Upper lobe of left lung (tissue), 6 donors: ENCODE measurements at places on chromosomes 1 and 21. TPM values are rescaled to one million over a fixed set of nuclear protein-coding genes. Genes with fewer than 3 reads are reported as not detected.

- DNase-seq, result no peak
These were observed 1.0 kb upstream of the KRTAP13-3 start for GRCh38 chr21:30426731-30427130.

DNA sequence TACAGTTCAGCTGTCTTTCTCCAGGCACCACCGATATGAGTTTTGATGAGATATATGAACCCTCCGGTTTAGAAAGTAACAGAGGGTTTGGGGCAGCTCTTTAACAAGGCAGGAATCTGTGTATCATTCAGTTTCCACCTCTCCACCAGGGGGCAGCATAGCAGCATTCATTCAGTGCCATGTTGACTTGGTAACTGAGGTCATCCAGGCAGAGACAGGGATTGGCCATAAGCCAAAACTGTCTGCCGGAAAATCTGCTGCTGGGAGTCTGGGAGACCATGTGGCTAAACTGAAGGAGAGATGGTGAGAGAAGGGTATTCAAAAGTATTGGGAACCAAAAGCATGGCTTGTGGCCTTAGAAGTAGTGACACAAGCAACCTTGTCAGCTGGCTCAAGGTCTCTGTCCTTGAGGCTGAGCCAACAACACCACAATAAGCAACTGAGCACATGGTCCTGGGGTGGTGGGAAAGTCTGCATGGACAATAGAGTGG is 98.5 kb downstream of the LMX1A start:
- no peak for DNase-seq

- DNase-seq, result no peak
These were observed 187.0 kb upstream of the USP24 start for GRCh38 chr1:55402142-55402541.

DNA sequence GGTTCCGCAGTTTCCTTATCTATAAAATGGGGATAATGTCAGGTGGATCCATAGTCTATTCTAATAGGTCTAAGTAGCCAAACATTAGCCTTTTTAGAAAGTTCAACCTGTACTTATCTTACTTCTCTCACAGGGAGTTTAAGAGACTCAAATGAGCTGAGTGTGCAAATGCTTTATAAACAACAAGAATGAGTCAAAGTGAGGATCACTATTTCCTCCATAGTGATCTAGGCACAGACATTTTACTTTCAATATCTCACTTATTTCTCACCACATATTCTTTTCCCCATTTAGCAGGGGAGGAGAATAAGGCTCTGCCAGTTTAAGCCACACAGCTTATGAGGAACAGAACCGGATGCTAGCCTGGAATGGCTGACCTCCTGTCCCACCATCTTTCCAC is 92.1 kb upstream of the LMO4 start:
- DNase-seq, result no peak

- DNase-seq, result no peak
These were observed 176.8 kb downstream of the ATP6V1G3 start for GRCh38 chr1:198363625-198364151.

GRCh38 chr1:68470388-68470970 is 20.7 kb upstream of the RPE65 start:
- no peak for DNase-seq

DNA sequence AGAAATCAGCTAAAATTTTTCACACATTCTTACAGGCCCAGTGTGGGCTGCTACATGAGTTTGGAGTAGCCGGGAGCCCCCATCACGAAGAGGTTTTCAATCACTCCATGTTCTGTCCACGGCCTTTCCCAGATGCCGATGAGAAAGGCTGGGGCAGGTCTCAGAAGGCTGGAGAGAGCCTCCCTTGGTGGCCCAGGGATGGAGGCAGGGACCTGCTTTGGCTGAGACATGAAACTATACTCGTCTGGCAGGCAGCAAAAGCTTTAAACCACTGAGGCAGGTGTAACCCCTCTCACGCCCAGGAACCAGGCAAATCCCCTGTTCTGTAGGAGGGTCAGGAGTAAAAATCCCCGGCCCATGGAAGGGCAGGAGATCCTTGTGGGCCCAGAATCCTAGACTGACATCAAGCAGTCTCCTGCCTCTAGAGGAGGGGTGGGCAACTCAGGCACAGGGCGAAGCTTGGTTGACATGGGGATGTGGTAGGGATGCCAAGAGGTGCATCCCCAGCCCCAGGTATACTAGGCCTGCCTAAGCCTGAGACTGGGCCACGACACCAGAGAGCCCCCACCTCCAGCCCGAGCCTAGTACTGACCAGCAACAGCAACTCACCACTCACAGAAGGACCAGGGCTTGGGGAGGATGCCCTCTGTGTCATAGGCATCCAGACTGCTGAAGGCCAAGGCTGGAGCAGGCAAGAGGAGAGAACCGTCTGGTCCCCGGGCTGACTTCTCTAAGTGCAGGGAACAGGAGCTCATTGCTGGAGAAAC is 9.1 kb downstream of the MMEL1 start:
- DNase-seq, result no peak

GRCh38 chr1:37438869-37439343 is 35.5 kb upstream of the ZC3H12A start:
- no peak for DNase-seq

- DNase-seq, result no peak
These were observed 72.3 kb upstream of the ADAM30 start for GRCh38 chr1:119968601-119969000.

- DNase-seq, result no peak
These were observed 5.1 kb downstream of the ZNF362 start for GRCh38 chr1:33261344-33261743.

- DNase-seq, result no peak
These were observed 341.8 kb downstream of the NPHP4 start for GRCh38 chr1:5650283-5651026.

- no peak for DNase-seq
These were observed 82.1 kb downstream of the KCND3 start for GRCh38 chr1:111907321-111907720.

- DNase-seq, result no peak
These were observed 54.0 kb upstream of the KANK4 start for GRCh38 chr1:62373221-62373620.

- DNase-seq, result no peak
These were observed 3.0 kb upstream of the SMYD2 start for GRCh38 chr1:214277704-214278635.

DNA sequence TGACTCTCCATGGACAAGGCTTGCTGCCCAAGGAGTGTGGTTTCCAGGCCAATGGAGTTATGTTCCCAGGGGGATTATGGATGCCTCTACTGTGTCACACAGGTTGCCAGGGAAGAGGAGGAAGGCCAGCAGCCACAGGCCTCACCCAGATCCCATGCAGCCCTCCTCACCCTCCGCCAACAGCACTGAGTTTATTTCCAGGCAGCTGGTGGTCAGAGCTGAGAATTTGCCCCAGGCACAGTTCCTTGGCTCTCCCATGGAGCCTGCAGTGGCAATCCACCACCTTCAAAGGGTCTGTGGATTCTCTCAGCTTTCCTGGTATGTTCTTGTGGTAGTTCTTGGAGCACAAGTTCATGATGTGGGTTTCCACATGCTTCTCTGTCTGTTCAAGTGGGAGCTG is 79.2 kb downstream of the NTNG1 start:
- DNase-seq, result peak; percentile 5

GRCh38 chr21:35026617-35027562 is 22.2 kb downstream of the RUNX1 start:
- peak; percentile 84 for DNase-seq

DNA sequence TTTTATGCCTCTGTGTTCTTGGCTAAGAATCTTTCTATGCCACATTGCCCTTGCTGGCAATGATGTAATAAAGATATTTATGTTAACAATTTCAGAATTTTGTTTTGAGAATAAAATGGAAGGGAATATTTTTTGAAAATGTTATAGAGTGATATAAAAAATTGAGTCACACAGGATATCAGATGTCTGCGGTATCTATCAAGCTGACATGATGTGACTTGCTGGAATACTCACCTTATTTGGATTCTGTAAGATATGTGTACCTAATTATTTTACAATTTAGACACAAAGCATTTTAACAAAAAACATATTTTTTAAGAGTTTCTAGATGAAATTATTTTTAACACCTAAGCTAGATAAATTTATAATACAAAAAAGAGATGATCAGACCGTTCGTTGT is 660.0 kb upstream of the B3GALT2 start:
- DNase-seq, result no peak

DNA sequence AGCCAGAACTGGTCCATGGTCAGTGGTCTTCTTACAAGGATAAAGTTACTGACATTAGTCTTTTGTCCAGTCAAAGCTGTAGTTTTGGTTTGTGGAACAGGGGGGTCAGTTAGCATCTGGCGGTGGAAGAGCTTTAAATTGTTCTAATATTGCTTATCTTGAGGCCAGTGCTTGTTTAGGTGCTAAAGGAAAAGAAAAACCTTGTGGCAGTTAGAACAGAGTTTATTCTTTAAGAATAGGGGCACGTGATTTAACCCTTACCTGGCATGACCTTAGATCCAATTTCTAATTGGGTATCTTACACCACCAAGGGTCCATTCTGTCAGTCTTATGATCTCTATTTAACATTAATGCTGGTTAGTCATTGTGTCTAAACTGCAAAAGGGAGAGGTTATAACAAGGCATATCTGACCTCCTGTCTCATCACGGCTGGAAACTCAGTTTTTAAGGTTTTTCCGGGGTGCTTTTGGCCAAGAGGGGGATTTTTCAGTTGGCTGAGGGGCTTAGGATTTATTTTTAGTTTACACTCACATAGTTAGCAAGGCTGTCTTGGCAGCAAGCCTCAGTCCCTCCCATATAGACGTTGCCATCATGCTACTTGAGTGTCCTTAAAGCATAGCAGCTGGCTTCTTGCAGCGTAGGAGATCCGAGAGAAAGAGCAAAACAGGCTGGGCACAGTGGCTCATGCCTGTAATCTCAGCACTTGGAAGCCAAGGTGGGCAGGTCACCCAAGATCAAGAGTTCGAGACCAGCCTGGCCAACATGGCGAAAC is 60.1 kb upstream of the FAM89A start:
- DNase-seq, result no peak

DNA sequence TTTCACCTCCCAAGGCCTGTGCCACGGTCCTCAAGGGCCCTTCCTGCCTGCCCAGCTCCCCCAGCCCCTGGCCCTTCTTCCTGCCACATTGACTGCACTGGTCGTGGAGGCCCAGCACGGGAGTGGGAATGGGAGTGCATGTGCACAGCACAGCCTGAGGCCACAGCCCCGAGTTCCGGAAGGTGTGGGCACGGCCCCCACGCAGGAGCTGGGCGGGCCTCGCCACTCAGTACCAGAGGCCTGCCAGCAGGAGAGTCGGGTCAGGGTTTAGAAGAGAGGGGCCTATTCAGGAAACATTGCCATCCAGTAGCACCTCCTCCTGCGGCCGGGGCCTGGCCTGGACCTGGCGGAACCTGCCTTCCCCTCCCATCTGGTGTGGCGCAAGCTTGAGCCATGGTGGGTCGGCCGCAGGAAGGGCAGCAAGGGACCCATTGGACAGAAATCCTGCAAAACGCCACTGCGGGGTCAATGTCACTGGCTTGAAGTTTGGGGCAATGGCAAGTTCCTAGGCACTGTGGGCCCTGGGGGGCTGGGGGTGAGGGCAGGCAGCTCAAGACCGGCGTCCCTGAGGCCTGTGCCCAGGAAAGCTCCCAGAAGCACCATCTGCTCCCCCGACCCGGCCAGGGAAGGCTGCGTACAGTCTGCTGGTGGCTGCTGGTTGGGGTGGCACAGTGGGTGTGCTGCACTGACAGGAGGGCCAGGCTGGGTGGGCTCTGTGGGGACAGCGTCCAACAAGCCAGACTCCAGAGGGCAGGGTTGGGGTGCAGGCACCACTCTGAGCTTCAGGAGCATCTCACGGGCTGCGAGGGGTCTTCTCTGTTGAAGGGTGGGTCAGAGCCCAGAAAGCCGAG is 1.8 kb upstream of the TMEM52 start:
- peak; percentile 84 for DNase-seq

DNA sequence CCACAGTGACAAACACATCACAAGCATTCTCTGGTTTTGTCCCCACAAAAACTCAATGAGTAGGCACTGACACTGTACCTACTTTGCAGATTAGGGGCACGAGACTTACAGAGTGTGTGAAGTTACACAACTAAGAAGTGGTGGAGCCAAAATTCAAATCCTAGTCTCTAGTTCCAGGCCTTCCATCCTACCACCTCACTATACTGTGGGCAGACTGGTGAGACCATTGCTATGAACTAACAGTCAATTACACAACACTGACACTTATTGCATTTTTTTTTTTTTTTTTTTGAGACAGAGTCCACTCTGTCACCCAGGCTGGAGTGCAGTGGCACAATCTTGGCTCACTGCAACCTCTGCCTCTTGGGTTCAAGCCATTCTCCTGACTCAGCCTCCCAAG is 71.4 kb downstream of the KCNN3 start:
- no peak for DNase-seq

Gene FAM177B
- total RNA-seq, result 0.64 TPM

Gene CASQ2
- 1.9 TPM for total RNA-seq

Gene SYTL1
- 31.3 TPM for total RNA-seq

Gene IL19
- total RNA-seq, result not detected

Gene TNFSF18
- not detected for total RNA-seq

Gene CCDC30
- 31.7 TPM for total RNA-seq

Gene SYT11
- total RNA-seq, result 9.2 TPM

Gene FMO1
- not detected for total RNA-seq

Gene IL6R
- 59.6 TPM for total RNA-seq

Gene MTMR11
- total RNA-seq, result 10.2 TPM

Gene TRIM45
- total RNA-seq, result 1.4 TPM

Gene SPRR5
- not detected for total RNA-seq

Gene GLMN
- total RNA-seq, result 6.3 TPM

Gene CACHD1
- 16.7 TPM for total RNA-seq

Gene OLFML3
- total RNA-seq, result 11.5 TPM
